Renal cortex interstitium (tissue), 15 donors: ENCODE measurements at places on chromosomes 1 and 21. TPM values are rescaled to one million over a fixed set of nuclear protein-coding genes. Genes with fewer than 3 reads are reported as not detected.

Gene TARS2
- polyA plus RNA-seq = 22.5 TPM

Gene RNF2
- 57.3 TPM for polyA plus RNA-seq

Gene FMO3
- polyA plus RNA-seq = 0.12 TPM

Gene CNKSR1
- 10.7 TPM for polyA plus RNA-seq

Gene STIL
- polyA plus RNA-seq = 10.5 TPM

Gene PCP4
- 12.6 TPM for polyA plus RNA-seq

Gene RRP1B
- 32.3 TPM for polyA plus RNA-seq

Gene SPATA46
- 0.45 TPM for polyA plus RNA-seq

Gene DCST1
- 0.12 TPM for polyA plus RNA-seq

Gene C1orf87
- 0.17 TPM for polyA plus RNA-seq

Gene TSSK3
- 8.8 TPM for polyA plus RNA-seq

DNA sequence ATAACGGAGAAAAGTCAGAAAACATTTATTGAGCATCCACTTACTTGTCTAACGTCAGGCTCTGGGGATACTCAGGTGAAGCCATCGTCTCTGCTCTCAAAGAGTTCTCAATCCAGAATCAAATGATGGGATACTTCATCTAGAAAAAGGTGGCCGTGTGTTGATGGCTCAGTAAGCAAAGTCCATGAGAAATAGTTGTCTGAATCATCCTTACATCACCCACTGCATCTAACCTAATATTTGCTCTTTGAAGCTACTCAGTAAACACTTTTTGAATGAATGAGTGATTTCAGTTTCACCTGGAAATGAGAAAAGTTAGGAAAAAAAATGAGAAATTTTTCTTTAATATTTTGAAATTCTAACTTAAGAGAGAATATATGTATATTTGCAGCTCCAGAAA is 155.3 kb upstream of the PKN2 start:
- no peak for DNase-seq

GRCh38 chr1:53112271-53112774 is 30.1 kb downstream of the SLC1A7 start:
- no peak for DNase-seq

- DNase-seq = no peak
Observed at GRCh38 chr1:5448486-5448885, 543.7 kb downstream of the NPHP4 start.

GRCh38 chr1:200771625-200772555 is 33.2 kb downstream of the CAMSAP2 start:
- DNase-seq = no peak

DNA sequence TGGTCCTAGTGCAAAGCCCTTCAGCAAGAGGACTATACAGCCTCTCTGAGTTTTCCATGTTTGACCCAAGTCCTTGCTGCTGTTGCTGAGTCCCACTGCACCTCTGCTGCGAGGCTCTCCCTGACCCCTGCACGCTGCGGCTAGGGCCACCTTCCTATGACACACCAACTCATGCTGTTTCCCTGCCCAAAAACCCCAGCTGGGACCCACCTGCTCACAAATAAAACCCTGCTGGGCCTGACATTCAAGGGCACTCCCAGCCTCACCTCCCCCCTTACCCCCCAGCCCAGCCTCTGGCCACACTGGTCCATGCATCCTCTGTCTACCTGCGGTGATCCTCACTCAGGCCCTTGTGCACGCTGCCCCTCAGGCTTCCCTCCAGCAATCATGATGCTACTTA is 12.3 kb upstream of the ASCL5 start:
- no peak for DNase-seq

- DNase-seq = no peak
Observed at GRCh38 chr1:22031214-22031962, 21.1 kb upstream of the CDC42 start.

DNA sequence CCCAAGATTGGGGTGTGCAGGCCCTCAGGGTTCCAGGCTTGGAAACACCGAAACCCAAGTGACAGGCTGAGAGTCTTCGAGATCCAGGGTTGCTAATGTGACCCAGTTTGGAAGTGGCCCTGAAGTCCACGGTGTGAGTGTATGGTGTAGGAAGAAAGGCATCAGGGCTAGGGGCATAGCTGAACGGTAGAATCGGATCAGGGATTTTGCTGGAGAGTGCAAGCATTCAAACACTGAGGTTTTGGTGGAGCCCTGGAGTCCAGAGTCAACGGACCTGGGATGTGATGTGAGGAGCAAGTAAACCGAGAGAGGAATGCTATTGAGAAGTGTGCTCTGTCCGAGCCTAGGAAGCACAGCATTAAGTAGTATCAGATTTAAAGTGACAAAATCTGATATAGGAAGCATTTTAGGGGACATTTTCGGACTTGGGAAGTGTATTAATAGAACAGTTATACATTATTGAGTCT is 958 bp downstream of the NFYC start:
- no peak for DNase-seq

- no peak for DNase-seq
Observed at GRCh38 chr1:55252942-55253589, 37.9 kb upstream of the USP24 start.

DNA sequence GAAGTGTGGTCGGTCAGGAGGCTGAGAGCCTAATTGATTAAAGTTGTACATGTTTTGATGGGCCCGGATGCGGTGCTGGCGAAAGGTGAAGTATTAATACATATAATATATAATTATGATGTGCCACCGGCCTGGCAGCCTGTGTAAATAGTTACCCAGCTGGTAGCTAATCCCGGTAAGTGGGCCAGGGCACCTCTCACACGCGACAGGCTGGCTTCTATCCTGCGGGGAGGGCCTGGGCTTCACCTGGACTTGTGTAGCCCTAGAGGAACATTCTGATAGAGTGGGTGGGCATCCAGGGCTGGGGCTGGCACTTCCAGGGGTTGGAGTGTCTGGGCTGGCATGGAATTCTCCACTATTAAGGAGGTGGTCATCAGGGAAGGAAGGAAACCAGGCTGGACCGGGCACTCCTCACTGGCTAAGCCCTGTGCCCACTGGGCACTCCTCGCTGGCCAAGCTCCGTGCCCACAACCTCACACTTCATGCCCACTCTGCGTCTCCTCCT is 48.3 kb downstream of the IGSF21 start:
- DNase-seq = no peak

GRCh38 chr1:76607717-76608116 is 259.6 kb upstream of the ST6GALNAC5 start:
- DNase-seq = no peak

GRCh38 chr1:153769221-153769620 is 6.0 kb upstream of the SLC27A3 start:
- DNase-seq = no peak

DNA sequence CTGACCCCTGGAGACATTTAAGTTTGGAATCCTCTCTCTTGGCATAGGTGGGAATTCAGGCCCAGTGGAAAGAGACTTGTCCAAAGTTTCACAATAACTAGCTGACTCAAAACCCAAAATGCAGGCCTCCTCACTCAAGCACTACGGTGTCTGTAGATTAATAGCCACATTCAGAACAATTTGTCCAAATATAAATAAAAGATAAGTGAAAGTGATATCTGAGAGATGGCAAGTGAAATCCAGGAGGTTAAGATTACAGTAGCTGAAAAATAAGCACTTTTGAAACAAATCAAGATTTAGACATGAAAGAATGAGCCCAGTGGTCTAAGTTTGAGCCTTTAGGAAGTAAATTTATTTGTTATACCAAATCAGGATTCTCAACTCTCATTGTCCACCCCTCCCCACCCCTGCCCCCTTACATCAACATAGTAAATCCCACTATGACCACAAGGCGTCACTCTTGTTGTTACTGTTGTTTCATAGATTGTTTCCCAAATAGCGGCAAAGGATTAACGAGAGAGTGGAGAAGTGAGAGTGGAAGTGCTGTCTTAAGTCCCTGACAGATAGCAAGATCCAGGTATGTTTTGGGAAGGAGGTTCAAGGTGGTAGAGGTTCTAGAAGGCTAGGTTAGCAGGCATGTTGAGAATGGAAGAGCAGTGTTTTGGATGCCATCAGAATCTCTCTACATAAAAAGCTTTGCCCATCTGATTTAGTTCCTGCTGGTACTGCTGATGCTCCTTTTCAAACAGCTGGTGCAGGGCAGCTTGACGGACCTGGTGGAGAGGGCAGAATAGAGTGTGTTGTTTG is 7.1 kb upstream of the TPM3 start:
- DNase-seq = peak; percentile 57

GRCh38 chr21:45136927-45137611 is 62.7 kb downstream of the ADARB1 start:
- DNase-seq = peak; percentile 80

DNA sequence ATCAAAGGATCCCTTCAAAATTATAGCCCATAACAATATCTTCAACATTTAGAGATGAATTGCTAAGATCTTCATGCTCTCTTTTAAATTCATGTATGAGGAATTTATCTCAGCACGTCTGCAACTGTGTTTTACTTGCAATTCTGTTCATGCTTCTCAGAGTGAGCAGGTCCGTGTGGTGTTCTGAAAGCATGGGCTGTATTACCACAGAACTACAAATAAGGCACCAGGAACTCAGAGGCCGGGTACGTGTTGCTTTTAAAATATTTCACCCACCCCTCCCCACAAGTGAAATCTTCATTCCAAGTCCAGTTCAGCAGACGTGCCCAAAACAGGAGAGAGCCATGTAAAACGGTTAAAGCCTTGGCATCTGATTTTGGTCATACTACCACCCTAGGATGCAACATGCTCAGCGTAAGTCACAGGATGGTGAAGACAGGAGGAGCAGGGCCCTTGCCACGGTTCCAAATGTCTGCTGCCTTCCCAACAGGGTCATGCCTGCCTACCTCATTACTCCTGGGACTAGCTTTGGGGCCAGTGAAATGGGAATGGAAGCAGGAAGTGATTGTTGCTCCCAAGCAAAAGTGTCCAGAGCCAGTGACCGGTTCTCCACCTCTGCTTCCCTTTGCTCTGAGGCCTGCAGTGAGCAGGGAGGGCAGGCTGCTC is 133.7 kb downstream of the PTPN14 start:
- no peak for DNase-seq

GRCh38 chr1:58325866-58326265 is 220.7 kb downstream of the OMA1 start:
- no peak for DNase-seq

- no peak for DNase-seq
Observed at GRCh38 chr1:95643071-95643470, 409.1 kb downstream of the RWDD3 start.

GRCh38 chr1:157101149-157101548 is 1.5 kb upstream of the ETV3L start:
- no peak for DNase-seq

DNA sequence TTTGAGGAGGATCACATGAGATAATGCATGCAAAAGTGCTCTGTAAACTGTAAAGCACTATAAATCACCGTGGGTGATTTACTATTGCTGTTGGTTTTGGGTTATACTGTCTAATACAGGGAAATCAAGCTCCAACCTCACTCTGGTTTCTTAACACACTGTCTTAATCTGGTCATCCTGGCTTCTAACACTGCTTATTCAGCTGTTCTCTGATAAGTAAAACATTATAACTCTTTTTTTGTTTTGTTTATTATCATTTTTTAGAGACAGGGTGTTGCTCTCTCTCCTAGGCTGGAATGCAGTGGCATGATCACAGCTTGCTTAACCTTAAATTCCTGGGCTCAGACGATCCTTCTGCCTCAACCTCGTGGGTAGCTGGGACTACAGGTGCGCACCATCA is 21.9 kb upstream of the LSM10 start:
- no peak for DNase-seq

- DNase-seq = no peak
Observed at GRCh38 chr1:240399381-240399780, 212.6 kb downstream of the GREM2 start.

DNA sequence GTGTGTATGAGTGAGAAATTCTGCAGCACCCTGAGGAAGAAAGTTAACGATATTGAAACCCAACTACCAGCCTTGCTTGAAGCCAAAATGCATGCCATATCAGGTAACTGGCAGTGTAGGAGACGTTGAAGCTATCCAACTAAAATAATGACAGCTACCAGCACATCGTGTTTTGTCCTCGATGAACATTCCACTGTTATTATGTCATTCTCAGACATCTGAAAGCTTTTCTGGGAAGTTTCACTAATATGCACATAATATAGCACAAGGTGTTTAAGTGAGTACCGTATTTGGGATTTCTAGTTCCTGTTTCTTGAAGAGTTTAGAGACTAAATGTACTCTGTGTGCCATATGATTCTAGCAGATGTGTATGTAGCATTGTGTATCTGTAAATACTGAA is 173.5 kb downstream of the DISC1 start:
- no peak for DNase-seq

- DNase-seq = peak; percentile 1
Observed at GRCh38 chr1:182446033-182446669, 3.8 kb upstream of the RGSL1 start.

GRCh38 chr1:3759796-3760195 is 7.5 kb downstream of the CCDC27 start:
- DNase-seq = no peak

DNA sequence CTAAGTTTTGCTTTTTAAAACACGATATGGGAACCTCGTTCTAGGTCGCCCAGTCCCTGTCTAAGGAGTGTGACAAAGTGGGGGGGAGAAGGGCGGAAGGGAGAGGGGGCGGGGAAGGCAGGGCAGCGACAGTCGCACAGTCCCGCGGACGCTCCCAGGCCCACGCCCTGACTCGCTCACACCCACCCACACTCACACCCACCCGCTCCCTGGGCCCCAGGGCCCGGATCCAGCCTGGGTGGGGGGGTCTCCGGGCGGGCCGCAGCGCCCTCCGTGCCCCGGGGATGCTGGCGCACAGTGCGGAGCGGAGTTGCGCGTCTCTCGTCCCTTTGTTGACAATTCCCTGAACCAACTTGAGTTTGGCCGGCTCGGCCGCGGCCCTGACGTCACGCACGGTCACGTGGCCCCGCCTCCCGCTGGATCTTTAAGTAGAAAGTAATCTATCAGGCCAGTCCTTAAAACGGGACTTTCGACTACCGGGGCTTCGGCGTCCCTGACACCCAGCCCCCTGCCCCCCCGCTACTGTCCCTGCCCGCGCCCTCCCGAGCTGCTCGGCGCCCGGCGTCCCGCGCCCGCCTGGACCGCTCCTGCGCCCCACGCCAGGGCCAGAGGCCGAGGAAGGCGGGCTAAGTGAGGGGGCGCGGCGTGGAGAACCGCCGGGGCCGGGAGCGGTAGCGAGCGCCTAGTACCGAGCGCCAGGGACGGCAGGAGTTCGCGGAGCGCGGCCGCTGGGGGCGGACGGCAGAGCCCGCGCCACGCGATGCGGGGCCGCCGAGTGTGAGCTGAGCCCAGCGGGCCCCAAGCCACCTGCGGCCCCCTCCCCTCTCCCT is at the start of gene FOXD3:
Gene FOXD3, plus strand, starts transcription at position 454 of the 830 bp plus-strand sequence. CDS start 492 bp downstream, outside the sequence.
- DNase-seq = no peak

GRCh38 chr1:230464671-230465070 is 38.5 kb upstream of the PGBD5 start:
- no peak for DNase-seq
